Uterus (tissue), 4 donors: ENCODE measurements at places on chromosomes 1 and 21. TPM values are rescaled to one million over a fixed set of nuclear protein-coding genes. Genes with fewer than 3 reads are reported as not detected.

The CLDN8 gene
- not detected for total RNA-seq

The KCNJ10 gene
- total RNA-seq = not detected

The SPAG17 gene
- 7.7 TPM for total RNA-seq

The FAM3B gene
- not detected for total RNA-seq

The PLEKHN1 gene
- not detected for total RNA-seq

The CD1B gene
- total RNA-seq = not detected

The GJA9 gene
- not detected for total RNA-seq

The C4BPB gene
- total RNA-seq = not detected

The COL24A1 gene
- not detected for total RNA-seq

The LCE2A gene
- not detected for total RNA-seq

The PRAMEF12 gene
- total RNA-seq = not detected

The KAZN gene
- 7.7 TPM for total RNA-seq

The OR4F29 gene
- total RNA-seq = not detected

The TBX15 gene
- not detected for total RNA-seq

The ST6GALNAC3 gene
- total RNA-seq = 22.1 TPM

The EPS8L3 gene
- 0.29 TPM for total RNA-seq

The NBPF10 gene
- 2.8 TPM for total RNA-seq

The KIAA0040 gene
- 12.3 TPM for total RNA-seq

The BMP8B gene
- 1.3 TPM for total RNA-seq

The LRRC7 gene
- 1.5 TPM for total RNA-seq

The CTSK gene
- total RNA-seq = 168 TPM

The ICOSLG gene
- 0.51 TPM for total RNA-seq

The GPBP1L1 gene
- 136 TPM for total RNA-seq

The KRTAP20-2 gene
- not detected for total RNA-seq

The PRELP gene
- 77.9 TPM for total RNA-seq

The INAVA gene
- 8.5 TPM for total RNA-seq

The PPIAL4G gene
- total RNA-seq = 0.12 TPM

The PDPN gene
- 50.0 TPM for total RNA-seq

The TGFB2 gene
- total RNA-seq = 12.9 TPM

The RSRP1 gene
- 232 TPM for total RNA-seq

The TMEM269 gene
- total RNA-seq = not detected
